ENCODE measurements at places on chromosomes 6 and 20.

DNA sequence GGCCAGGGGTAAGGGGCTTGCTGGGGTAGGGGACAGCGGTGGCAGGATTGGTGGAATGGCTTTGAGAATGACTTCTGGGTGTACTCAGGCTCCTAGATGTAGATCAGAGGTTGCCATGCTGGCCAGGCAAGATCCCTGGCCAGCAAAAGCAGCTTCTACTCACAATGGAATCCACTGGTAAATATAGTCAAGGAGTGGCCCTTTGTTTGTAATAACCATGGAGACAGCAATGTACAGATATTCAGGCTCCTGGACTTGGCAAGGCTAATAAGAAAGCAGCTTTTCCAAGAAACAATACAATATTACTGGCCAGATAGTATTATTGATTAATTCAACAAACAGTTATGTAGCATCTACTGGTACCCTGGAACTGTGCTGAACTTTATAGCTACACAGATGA lies 37.9 kb downstream of the CDH26 start:
- DNase-seq: no peak

DNA sequence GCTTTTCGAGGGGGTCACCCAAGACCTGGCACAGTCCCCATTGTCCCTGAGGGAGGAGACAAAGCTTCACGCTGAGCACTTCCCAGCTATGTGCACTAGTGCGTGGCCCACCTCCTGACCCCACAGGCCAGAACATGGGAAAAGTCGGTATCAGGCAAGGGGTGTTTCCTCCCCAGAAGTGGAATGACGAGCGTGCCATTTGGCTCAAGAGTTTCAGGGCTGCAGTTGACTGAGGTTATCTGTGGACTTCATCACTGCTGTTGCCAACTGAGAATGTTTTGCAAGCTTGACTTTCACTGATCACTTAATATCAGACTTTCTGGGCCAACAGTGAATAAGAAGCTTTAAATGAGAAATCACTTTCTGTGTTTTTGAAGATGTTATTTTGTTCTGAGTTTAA lies 137.0 kb upstream of the AFDN start:
- DNase-seq: no peak

DNA sequence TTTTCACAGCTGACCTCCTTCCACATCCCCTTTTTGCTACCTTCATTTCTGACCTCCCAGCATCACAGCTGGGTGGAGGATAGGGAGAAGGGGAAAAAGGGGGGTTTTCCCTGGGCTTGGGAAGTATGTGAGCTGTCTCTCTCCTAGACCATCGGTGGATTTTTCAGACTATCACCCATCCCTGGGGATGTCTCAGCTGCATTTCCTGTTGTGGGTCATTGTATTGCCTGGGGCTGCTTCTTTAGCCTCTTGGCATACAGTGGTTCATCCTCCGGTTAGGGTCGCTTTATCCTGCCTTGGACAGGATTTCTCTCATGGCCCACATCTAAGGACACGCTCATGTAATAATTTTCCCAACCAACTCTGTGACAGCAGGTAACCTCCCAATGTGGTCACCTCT lies 142.5 kb upstream of the ARG1 start:
- DNase-seq: no peak

- no peak for DNase-seq
Measured at GRCh38 chr6:98136333-98136732, 698.0 kb upstream of the POU3F2 start.

- DNase-seq: no peak
Measured at GRCh38 chr6:83459663-83460062, 28.8 kb upstream of the ME1 start.

GRCh38 chr20:5918856-5919625 lies 31.3 kb downstream of the TRMT6 start:
- peak; percentile 57 for DNase-seq

DNA sequence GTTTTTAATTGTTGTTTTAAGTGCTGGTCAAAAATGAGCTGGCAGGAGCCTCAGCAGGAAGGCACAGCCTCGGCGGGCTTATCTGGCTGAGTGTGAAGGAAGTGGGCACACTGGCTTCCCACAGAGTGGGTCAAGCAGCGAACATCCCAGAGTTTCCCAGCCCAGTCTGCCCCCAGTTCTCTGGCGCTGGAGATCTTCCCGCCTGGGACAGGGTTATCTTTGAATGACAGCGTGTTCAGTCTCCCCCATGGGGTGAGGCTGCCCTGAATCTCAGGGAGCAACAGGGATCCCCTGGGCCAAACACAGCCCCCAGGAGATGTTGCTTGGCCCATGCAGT lies 122.2 kb upstream of the PTPN1 start:
- no peak for DNase-seq

- DNase-seq: peak; percentile 56
Measured at GRCh38 chr6:137709424-137710236, 157.4 kb upstream of the TNFAIP3 start.

DNA sequence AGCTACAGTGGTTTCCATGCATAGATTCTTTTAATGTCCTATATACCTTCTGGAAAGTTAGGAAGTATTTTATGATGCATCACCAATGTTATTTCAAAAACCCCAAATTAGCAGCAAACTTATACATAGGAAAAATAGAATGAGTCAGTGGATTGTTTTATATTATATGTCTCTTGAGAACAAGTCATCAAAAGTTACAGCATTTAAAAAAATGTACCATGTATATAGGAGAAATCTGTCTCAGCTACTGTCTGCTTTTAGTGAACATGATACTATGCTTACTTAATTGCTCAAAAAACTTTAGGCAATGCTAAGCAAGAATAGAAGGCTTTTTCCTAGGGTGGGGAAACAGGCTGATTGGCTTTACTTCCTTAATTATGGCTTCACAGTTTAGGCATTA lies 365.3 kb downstream of the SAMD5 start:
- peak; percentile 35 for DNase-seq

GRCh38 chr20:56779452-56780143 lies 150.5 kb downstream of the TFAP2C start:
- DNase-seq: no peak

DNA sequence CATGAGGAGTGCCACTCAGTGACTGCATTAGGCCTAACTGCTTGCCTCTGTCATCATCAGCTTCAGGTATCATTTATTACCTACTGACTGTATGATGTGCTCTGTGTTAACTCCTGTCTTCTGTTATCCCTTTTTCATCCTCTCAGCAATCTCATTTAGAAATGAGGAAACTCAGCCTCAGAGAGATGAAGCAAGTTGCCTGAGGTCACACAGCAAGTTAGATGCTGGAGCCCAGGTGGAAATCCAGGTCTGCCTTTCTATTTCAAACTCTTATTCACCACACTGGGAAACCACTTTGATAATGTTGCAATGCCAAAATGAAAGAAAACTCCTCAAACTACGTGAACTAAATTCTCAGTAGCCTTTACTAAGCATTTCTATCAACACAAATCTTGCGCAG lies 1.3 kb downstream of the FERMT1 start:
- DNase-seq: no peak

DNA sequence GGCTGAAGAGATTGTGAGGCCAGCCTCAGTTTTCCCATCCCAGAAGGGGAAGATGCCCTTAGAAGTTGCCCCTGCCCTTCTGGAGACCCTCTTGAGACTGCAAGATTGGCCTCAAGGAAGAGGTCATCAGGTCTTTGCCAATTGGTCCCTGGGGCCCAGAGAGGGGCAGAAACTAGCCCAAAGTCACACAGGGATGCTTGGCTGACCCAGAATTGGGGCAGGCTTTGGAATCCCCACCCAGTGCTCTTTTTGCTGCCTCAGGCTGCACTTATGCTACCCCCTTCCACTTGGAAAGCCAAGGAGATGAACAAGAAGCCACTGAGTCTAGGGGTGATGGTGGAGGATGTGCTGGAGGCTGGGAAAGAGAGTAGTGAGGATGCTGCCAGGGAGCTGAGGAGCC lies 24.9 kb upstream of the FKBP1A start:
- no peak for DNase-seq

DNA sequence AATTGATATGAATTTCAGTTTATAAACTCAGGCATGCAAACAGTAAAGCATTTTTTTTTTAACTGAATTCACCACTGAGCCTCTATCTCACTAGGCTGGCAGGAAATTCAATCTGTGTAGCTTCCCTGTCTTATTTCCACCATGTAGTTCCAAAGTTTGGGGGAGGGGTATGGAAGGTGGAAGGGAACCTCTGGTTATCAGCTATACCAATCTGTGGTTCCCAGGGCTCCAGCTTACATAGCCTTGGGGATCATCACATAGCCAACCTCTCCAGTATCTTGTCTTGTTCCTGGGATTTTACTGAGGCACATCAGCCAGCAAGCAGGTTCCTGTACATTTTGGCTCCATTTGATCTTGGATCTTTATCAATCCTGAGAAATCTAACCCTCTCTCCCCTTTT lies 15.6 kb downstream of the RAD21L1 start:
- DNase-seq: no peak

- no peak for DNase-seq
Measured at GRCh38 chr20:5270603-5271002, 46.2 kb downstream of the PROKR2 start.

All from HCEC 1CT (cell line).